ENCODE measurements at places on chromosomes 5 and 9.
A peak's percentile ranks its signal among the peaks of the same experiment; 100 is the strongest.

DNA sequence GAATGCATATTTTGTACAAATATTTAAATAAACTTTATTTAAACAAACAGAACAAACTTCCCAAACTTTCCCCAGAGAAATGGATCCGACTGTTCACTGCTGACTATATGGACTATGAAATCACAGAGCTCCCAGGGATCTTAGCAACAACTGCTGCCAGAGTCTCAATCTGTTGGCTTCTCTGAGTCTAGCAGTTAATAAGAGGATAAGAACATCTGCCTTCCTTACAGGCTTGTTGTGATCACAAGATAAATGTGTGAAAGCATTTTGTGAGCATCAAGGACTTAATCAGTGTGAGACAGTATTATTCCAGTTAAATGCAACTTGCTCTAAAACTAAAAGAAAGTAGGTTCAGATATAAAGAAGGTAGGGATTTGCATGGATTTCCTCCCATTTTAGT lies 31.4 kb upstream of the MYOT start:
- no peak for DNase-seq

DNA sequence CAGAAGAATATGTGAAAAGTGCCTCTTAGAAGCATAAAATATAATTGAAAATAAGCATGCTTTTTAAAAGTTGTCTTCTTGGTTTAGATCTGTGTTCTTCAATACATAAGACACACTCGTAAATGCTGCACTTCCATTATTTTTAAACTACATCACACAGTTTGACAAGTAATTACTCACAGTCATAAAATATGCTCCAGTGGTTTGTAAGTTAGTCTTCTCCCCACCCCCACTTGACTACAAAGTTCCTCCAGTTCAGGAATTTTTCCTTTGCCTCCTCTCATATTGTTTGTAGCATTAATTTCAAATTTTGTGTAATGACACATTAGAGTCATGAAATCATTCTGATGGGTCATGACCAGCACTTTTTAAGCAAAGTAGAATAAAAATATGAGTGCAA lies 60.3 kb upstream of the PTGER4 start:
- no peak for DNase-seq

DNA sequence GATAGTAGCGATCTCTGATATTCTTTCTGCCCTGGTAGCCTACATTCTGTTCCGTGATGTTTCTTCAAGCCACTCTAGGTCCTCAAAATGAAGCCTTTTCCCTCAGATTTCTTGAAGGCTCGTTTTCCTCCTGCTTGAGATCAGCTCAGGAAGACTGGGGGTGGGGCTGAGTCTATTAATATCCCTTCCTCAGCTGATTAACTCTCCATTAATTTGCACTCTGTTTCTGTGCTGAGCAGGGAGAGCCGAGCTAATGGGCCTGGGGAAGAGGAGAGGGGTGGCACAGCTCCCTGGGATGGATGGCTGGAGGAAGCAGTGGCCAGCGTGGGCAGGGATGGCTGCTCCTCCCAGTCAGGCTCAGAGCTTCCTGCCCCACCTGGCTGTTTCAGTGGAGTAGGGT lies 93.3 kb downstream of the PPARGC1B start:
- no peak for DNase-seq

GRCh38 chr9:101479338-101480030 lies 43.9 kb upstream of the ALDOB start:
- DNase-seq, result no peak

DNA sequence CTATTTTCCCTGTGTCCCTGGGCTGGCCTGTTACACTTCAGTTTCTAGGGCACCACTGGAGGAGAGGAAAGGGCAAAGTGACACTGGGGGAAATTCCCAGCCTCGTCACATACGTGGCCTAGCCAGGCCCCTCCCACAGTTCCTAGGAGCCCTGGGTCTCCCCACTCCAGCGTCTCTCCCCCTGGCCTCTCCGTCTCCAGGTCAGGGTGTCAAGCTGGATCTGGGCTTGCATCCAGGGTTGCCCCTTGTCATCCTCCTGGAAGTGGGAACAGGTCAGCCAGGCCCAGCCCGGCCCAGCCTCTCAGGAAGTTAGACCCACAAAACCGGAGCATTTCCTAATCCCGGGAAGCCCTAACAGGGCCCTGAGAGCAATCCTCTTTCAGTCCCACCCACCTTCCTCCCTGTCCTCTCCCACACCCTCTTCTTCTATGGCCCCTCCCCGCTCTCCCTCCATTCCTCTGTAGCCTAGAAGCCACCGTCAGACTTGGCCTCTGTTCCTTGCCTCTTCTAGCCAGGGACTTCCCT lies 4.7 kb upstream of the TNIP1 start:
- DNase-seq, result no peak

DNA sequence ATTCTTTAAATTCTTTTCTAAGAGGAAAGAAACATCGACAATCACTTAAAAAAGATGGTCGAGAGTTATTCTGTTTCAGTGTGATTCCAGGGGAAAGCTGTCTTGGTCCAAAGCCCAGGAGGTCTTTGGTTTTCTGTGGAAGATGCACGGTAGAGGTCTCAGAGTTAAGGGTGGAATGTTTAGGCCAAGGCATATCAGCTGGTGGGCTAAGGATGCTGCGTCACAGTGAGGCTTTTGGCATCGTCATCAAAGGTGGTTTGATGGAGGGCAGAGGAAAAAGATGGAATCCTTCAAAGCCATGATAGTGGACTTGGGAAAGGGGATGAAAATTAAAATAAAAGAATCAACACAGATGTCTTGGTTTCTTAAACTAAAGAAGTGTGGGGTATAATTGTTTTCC lies 137.3 kb upstream of the ANKH start:
- no peak for DNase-seq

DNA sequence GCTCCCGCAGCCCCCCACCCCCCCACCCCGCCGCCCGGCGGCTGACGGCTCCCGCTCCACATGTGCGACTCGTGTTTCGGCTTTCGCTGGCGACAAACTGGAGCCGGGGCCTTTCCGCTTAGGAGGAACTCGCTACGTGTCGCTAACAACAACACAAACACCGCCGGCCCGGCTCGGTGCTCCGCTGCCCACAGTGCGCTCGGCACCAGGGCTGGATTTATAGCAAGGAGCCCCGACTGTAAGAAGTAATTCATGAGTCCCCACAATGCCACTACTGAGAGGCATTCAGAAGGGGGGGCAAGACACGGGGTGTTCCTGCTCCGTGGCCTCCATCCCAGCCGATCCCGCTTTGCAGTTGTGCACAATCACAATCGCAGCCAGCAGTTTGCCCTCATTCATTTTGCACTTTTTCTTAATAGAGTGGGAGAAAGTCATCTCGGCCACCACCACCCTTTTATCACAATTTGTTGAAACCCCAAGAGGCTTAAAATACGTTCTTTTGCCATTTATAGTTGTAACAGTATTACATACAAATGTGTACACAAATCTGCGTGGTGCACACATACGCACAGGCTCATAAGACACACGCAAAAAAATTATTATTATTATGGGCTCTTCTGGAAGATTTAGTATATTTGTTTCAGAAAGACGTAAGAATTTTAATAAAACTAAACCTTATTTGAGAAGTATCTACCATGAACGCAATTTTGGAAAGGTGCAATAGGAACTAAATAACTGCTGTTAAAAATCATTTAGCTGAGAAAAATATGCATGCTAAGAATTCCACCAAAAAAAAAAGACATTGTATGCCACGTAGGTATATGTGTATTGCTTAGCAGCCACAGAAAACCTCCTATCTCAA lies 48.1 kb downstream of the EBF1 start:
- DNase-seq, result no peak

- DNase-seq, result peak; percentile 45
These were observed 158.7 kb downstream of the EFNA5 start for GRCh38 chr5:107512029-107512428.

All from iPS DF 6.9 (cell line).